ENCODE measurements at places on chromosomes 4 and X.

GRCh38 chr4:100208964-100209363, 18.7 kb upstream of the DDIT4L start:
- no peak for DNase-seq

GRCh38 chr4:188254211-188254610, 115.0 kb downstream of the TRIML1 start:
- no peak for DNase-seq

DNA sequence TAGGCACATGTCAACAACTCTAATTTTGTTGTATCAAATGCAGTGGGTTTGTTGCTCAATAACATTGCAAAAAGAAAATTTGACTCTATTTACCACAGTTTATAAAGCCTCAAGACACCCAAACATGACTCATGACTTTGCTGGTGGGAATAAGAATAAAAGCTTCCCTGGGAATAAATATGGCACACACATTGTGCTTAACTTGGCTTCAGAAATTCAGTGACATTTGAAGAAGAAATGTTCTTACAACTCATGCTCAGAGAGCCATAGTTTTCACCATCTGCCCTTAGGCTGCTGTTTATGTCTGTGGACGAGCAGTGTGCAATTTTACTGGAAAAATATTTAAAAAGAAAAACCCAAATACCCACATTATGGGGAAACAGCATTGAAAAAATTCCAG, 60.9 kb downstream of the SPATA18 start:
- DNase-seq: no peak

DNA sequence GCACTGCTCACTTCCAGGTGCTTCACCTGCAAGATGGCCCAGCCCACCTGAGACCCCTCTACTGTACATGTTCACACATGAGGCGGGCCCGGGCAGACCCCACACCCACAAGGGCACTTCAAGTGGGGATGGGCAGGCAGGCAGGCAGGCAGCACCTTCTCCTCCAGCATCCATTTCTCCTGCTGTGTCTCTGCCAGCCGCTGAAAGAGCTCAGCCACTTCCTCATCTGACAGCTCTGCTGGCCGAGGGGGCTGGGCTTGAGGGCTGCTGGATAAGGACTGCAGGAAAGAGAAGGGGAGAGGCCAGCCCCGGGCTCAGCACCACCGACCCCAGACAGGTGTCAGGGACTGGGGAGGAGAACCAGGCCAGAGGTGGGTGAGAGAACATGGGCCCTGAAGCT, 4.4 kb upstream of the KCND1 start:
- DNase-seq: no peak

DNA sequence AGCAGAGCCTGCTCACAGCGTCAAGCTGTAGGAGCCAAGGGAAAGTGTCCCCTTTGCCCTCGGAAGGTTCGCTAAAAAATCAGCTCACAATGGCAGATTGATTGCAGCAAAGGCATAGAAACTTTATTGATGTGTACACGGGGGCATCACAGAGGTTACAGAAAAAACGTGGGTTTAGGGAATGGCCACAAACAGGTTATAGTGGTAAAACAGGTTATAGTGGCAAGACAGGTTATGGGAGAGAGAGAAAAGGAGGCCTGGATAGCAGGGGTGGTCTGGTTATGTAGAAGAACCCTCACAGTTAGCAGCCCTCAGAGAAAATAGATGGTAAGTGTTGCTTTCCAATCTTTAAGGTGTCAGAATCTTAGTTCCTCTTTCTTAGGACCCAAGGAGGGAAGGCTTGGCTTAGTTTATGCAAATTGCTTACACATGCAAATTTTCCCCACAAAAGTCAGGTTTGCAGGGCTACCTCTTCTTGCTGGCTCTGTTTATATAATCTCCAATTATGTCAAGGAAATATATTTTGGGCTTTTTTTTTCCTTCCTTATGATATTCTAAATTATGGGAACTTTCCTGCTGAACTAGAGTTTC, 113.7 kb downstream of the BMP15 start:
- DNase-seq: no peak

DNA sequence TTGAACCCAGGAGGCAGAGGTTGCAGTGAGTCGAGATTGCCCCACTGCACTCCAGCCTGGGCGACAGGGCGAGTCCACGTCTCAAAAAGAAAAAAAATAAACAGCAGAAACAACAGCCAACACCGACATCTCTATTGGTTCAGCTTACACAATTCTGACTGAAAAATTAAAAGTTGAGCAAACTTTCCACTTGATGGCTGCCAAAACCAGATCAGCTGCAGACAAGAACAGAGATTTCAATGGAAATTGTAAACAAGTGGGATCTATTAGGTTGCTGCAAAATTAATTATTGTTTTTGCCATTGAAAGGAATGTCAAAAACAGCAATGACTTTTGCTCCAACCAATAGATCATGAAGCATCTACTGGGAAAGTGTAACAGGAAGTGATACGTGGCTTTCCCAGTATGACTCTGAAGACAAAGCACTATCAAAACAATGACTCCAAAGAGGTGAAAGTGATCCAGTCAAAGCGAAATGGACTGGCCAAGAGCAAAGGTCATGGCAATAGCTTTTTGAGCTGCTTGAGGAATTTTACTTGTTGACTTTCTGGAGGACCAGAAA, 26.3 kb downstream of the UPF3B start:
- DNase-seq: no peak

DNA sequence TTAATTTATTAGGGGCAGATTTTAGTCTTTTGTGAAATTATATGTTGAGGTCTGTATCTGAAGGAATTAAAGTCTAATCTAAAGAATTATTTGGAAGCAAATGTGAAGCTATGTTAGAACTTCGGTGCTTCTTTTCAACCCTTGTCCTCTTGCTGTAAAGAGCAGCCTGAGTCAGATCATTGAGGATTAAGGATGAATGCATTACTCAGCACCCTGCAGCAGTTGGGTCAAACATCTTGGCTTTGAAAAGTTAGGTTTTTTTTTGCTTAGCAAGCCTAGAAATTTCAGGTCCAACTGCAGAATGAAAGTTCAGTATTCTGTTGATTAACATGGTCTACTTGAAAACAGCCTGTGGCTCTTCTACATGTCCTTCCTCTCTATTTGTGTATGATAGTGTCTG, 57.6 kb downstream of the SLC4A4 start:
- DNase-seq: no peak

- no peak for DNase-seq
Measured at GRCh38 chrX:21660156-21660555, 2.0 kb upstream of the KLHL34 start.

GRCh38 chr4:16819652-16820051, 78.8 kb downstream of the LDB2 start:
- no peak for DNase-seq

GRCh38 chr4:3530051-3530450, 2.2 kb downstream of the LRPAP1 start:
- no peak for DNase-seq

GRCh38 chr4:90419124-90419711, 292.0 kb downstream of the CCSER1 start:
- peak; percentile 15 for DNase-seq

Measured in cardiac muscle cell (in vitro differentiated cells and primary cell).